Bronchial epithelial cell (primary cell): ENCODE measurements at places on chromosomes 4 and X. TPM values are rescaled to one million over a fixed set of nuclear protein-coding genes. Genes with fewer than 3 reads are reported as not detected.

- no peak for DNase-seq
These were observed 97.8 kb downstream of the PARM1 start for GRCh38 chr4:75030649-75031235.

- no peak for DNase-seq
These were observed 15.9 kb upstream of the STS start for GRCh38 chrX:7131621-7132020.

- DNase-seq, result no peak
These were observed 104.1 kb downstream of the ATXN3L start for GRCh38 chrX:13215729-13216128.

GRCh38 chr4:140533951-140534480 is 10.0 kb downstream of the ELMOD2 start:
- DNase-seq, result peak; percentile 26

GRCh38 chr4:68466185-68466584 is 18.9 kb downstream of the TMPRSS11E start:
- peak; percentile 95 for DNase-seq

- DNase-seq, result no peak
These were observed 101.1 kb upstream of the PPP2R3B start for GRCh38 chrX:487836-488235.

- peak; percentile 38 for DNase-seq
These were observed 6.2 kb downstream of the CLCN3 start for GRCh38 chr4:169626331-169627282.

DNA sequence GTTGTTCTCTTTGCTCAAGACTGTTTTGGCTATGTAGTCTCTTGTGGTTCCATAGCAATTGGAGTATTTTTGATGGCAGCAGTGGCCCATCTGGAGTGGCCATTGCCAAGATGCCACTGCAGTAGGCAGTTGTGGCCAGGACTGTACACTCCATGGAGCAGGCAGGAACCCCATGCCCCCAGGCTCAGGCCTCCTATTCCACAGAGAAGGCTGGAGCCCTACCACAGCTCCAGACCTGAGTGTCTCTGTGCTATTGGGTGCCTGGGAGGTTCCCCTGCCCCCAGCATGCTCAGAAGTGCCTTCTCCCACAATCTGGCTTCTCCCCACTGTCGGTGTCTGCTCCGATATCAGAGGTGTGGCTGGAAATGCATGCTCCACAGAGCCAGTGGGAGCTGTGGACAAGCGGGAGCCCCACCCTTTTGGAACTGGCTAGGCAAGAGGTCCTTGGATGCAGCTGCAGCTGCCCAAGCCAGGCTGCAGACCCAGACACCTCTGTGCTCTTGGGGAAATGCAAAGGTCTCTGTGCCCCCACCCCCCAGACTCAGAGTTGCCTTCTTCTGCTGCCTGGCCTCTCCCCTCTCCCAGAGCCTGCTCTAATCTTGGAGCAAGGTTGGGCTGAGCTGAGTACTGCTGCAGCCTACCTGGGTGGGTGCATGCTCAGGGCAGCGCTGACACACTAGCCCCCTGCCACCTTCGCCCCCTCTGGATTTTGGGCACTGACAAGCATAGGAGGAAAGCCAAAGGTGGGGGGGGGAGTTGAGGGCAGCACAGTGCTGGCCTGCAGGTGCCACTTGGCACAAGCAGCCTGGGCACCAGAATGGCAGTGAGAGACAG is 46.6 kb upstream of the UBE2NL start:
- no peak for DNase-seq

DNA sequence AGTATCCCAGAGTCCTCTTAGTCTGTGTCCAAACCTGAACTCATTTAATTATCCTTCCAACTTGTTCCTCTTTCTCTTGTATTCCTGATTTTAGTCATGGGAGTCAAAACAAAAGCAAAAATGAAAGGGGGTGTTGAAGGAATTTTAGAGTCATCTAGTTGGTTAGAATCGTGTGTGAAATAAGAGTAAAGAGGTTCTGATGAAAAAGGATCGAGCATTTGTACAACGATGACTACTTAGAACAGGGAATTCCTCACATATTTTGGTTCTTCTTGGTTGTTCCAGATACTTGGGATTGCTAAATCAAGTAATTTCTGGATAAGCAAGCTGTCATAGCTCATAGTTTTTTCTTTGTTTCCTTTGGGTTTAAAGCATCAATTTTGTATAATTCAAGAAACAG is 194.4 kb downstream of the BCOR start:
- DNase-seq, result peak; percentile 31

GRCh38 chrX:95350774-95351488 is 1333.7 kb upstream of the DIAPH2 start:
- no peak for DNase-seq

Gene FSTL5
- total RNA-seq, result not detected in 2 replicates

Gene HSFX2
- not detected in 2 replicates for total RNA-seq

Gene LRAT
- 12.4 and 21.5 TPM in 2 replicates for total RNA-seq

Gene GPM6B
- under 0.01 and 1.2 TPM in 2 replicates for total RNA-seq

Gene ZNF732
- 0.77 and 0.79 TPM in 2 replicates for total RNA-seq

Gene ADAM29
- total RNA-seq, result not detected in 2 replicates

Gene BOD1L1
- total RNA-seq, result 18.4 and 29.1 TPM in 2 replicates

Gene RXFP1
- under 0.01 TPM in 1 of 2 replicates, not detected in the other for total RNA-seq
